ENCODE measurements at places on chromosomes 16 and 17.
A peak's percentile ranks its signal among the peaks of the same experiment; 100 is the strongest.

DNA sequence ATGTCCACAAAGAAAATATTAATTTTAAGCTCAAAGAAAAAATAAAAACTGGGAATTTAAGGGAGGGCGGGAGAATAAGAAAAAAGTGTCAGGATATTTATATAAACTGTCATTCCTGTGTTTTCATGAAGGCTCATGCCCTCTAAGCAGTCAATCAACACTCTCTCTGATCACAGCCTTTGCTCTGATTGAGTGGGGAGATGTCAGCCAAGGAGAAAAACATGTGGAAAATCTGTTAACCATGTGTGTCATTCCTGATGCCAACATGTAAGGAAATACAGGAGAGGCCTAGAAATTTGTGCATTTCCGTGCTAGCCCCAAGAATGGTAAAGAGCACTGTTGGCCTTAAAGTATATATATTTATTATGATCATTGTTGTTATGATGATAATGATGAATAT is 137.9 kb upstream of the IRX5 start:
- H3K27ac ChIP-seq, result no peak overlapping the region
- H3K36me3 ChIP-seq, result no peaks in the 10 kb centered on the region
- no peaks in the 10 kb centered on the region for H3K4me1 ChIP-seq
- H3K27me3 ChIP-seq, result no peaks in the 10 kb centered on the region
- H3K4me3 ChIP-seq, result no peak overlapping the region
- DNase-seq, result no peak

- no peaks in the 10 kb centered on the region for H3K36me3 ChIP-seq
- H3K27ac ChIP-seq, result no peak overlapping the region
- H3K4me1 ChIP-seq, result no peaks in the 10 kb centered on the region
- H3K4me3 ChIP-seq, result no peak overlapping the region
Measured at GRCh38 chr16:50992350-50993032, 158.6 kb downstream of the SALL1 start.

GRCh38 chr17:35022536-35023063 is 40.9 kb downstream of the RFFL start:
- no peaks in the 10 kb centered on the region for H3K4me1 ChIP-seq
- no peak overlapping the region for H3K27ac ChIP-seq
- DNase-seq, result peak; percentile 35

GRCh38 chr17:79607940-79608623 is 2.8 kb downstream of the RBFOX3 start:
- DNase-seq, result peak; percentile 14
- no peak overlapping the region for H3K4me3 ChIP-seq
- no peaks in the 10 kb centered on the region for H3K4me1 ChIP-seq
- H3K27me3 ChIP-seq, result peaks cover 100% of the 10 kb centered on the region
- H3K36me3 ChIP-seq, result no peaks in the 10 kb centered on the region
- no peak overlapping the region for H3K27ac ChIP-seq

DNA sequence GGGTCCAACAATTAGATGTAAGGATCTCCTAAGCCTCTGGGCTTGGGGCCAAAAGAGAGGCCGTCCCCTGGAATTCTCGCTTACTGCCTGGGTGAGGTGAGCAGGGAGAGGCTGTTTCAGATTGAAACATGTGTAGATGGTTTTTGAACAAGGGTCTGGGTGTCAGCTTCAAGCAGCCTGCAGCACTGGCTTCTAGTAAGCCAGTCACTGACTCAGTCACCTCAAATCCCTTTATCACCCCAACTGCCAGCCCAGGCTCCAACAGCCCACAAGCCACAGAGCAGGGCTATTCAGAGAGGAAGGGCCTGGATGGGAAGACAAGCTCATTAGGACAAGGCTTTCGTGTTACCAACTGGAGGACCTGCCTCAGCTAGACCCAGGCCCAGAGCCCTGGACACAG is 180.2 kb downstream of the CCT6B start:
- H3K4me1 ChIP-seq, result no peaks in the 10 kb centered on the region
- no peaks in the 10 kb centered on the region for H3K36me3 ChIP-seq
- H3K27ac ChIP-seq, result no peak overlapping the region
- no peak for DNase-seq

DNA sequence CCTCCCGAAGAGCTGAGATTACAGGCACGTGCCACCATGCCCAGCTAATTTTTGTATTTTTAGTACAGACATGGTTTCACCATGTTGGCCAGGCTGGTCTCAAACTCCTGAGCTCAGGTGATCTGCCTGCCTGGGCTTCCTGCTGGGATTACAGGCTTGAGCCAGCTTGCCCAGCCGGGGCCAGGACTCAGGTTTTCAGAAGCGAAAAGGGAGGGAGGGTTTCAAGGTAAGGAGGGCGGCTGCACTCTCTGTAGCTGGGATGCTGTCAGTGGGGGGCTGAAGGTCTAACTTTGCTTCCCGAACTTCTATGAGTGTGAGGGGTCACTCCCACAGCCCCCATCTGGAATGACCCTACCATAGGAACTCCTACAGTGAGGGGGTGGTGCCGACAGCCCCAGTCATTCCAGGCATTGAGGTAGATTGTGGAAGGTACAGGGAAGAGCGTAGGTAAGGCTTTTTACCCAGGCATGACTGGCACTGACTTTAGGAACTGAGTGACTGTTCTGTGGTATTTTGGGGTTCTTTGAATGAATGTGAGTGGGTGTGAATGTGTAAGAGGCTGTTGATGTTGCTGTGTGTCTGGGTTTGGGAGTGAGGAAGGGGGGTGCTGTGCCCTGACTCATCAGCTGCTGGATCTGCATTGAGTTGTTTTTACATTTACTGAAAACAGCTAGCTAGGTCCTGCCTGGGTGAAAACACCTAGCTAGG is 3.8 kb upstream of the C1QL1 start:
- no peak for DNase-seq
- H3K27ac ChIP-seq, result no peak overlapping the region
- no peaks in the 10 kb centered on the region for H3K4me1 ChIP-seq
- H3K36me3 ChIP-seq, result no peaks in the 10 kb centered on the region
- no peak overlapping the region for H3K4me3 ChIP-seq

- DNase-seq, result no peak
- H3K4me1 ChIP-seq, result no peaks in the 10 kb centered on the region
- H3K27me3 ChIP-seq, result no peaks in the 10 kb centered on the region
Measured at GRCh38 chr17:60926466-60927183, 249.0 kb downstream of the BCAS3 start.

DNA sequence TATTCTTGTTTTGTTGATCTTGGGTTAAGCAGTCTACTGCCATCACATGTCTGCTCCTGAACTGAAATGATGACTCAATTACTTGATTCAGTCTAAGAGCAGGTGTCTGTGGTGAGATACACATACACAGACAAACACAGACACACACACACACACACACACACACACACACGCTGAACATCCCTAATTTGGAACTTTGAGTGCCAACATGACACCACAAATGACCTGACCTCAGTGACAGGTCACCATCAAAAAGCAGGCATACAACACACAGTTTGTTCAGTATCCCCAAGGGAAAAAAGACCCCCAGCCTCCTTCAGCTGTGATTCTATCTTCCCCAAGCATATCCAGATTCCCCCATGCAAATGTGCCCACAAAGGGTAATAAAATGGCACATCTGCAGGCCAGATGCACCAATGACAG is 130.1 kb upstream of the TMEM97 start:
- H3K27me3 ChIP-seq, result no peaks in the 10 kb centered on the region
- no peak for DNase-seq
- no peaks in the 10 kb centered on the region for H3K4me1 ChIP-seq
- no peak overlapping the region for H3K4me3 ChIP-seq
- H3K36me3 ChIP-seq, result peaks cover 18% of the 10 kb centered on the region
- no peak overlapping the region for H3K27ac ChIP-seq

- no peaks in the 10 kb centered on the region for H3K36me3 ChIP-seq
- H3K4me1 ChIP-seq, result no peaks in the 10 kb centered on the region
- H3K4me3 ChIP-seq, result no peak overlapping the region
Measured at GRCh38 chr16:11621920-11622651, 35.4 kb upstream of the LITAF start.

GRCh38 chr17:80030730-80031410 is 4.8 kb downstream of the TBC1D16 start:
- H3K36me3 ChIP-seq, result no peaks in the 10 kb centered on the region
- DNase-seq, result no peak
- H3K4me1 ChIP-seq, result no peaks in the 10 kb centered on the region
- no peaks in the 10 kb centered on the region for H3K27me3 ChIP-seq

DNA sequence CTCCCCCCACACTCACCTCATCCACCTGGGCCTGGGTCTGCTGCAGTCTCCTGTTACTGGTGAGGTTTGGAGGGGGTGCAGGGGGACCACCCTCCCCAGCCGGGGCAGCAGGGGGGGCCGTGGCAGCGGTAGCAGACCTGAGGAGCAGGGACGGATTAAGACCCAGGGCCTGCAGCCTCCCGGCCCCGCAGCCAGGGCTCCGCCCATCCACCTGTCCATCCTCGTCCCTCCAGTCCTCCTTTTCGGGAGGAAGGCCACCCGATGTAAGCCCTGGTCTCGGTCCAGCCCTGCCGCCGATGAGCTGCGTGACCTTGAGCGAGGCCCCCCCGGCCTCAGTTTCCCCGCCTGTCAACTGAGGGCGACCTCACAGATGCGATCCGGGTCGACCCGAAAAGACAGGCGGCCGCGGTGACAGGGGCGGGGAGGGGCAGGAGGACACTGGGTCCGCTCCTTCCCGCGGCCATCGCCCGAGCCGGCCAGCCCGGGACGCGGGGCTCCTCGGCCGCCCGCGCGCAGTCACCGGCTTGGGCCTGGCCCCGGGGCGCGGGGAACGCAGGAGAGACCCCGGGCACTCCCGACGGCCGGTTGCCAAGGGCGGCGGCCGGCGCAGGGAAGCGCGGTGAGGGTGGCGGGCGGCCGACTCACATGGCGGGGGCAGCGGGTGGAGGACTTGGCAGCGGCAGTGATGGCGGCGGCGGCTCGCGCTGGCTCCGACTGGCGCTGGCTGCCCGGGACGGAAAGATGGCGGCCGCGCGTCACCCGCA is at the start of gene VAMP2:
TSS of gene VAMP2 (minus strand) at position 716 of the 764 bp plus-strand sequence. CDS start at position 647, 69 bp downstream.
- H3K4me3 ChIP-seq, result peak within 1 kb of the TSS; percentile 100
- peaks cover 32% of the 10 kb centered on the region for H3K4me1 ChIP-seq
- DNase-seq, result peak; percentile 80
- no peaks in the 10 kb centered on the region for H3K27me3 ChIP-seq
- H3K27ac ChIP-seq, result peak within 1 kb of the TSS; percentile 97

DNA sequence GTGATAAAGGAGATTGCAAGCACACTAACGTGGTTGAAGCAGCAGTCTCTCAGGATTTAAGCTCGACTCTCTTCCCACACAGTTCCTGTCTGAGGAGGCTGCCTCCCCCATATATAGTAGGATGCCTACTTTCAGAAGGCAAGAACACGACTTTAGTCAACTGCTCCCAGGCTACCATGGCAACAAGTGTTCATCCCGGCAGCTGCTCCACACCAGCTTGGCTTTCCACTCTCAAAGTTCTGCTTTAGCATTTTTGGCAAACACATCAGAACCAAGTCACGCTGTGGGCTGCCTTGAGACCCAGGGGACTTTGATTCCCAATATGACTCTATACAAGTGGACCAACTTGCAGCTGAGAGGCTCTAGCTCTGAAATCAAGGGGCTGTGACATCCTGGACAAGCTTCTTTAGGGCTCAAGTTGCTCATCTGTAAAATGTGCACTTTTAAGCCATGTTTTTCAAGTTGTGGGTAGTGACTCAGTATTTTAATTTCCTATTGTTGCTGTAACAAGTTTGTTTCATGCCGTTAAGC is 16.5 kb downstream of the ZP2 start:
- no peak overlapping the region for H3K4me3 ChIP-seq
- no peaks in the 10 kb centered on the region for H3K36me3 ChIP-seq
- H3K4me1 ChIP-seq, result no peaks in the 10 kb centered on the region

DNA sequence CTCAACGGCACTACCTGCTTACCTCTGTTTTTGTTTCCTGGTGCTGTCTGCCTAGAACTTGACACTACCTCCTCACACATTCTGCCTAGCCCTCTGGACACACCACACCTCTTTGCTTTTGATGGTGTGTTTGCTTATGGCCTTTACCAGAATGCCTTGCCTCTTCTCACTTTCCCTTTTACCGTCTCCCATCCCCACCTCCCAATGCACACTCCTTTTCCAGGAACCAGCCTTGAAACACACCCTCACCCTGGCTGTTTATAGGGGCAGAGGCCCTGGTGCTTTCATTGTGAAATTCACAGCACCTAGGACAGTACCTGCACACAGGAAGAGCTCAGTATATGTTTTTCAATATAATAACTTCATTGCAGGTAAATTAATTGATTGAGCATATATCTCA is 56.2 kb downstream of the MAP2K6 start:
- H3K27ac ChIP-seq, result no peak overlapping the region
- no peaks in the 10 kb centered on the region for H3K36me3 ChIP-seq
- H3K27me3 ChIP-seq, result no peaks in the 10 kb centered on the region
- H3K4me1 ChIP-seq, result peaks cover 10% of the 10 kb centered on the region

DNA sequence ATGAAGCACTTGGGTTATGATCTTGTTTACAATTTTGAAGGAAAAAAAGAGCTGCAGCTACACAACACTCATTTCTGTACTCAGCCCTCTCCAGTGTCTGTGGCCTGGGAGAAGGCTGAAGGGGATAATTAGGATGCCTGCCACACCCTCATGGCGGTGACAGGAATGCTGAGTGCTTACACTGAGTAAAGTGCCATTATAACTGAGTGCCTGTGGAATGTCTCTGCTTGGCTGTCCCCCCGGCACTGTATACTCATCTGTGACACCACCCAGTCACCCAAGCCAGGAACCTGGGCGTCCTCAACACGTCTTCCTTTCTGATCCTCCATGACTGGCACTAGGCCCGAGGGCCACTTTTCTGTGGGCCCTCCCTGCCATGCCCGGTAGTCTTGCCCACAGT is 3.5 kb upstream of the MRPL38 start:
- no peaks in the 10 kb centered on the region for H3K27me3 ChIP-seq
- DNase-seq, result no peak
- no peak overlapping the region for H3K4me3 ChIP-seq
- H3K4me1 ChIP-seq, result peaks cover 8% of the 10 kb centered on the region
- H3K27ac ChIP-seq, result no peak overlapping the region
- peaks cover 4% of the 10 kb centered on the region for H3K36me3 ChIP-seq
